ENCODE measurements at places on chromosomes 3 and 15.

- no peak for DNase-seq
Measured at GRCh38 chr3:73520931-73521461, 103.7 kb downstream of the PDZRN3 start.

DNA sequence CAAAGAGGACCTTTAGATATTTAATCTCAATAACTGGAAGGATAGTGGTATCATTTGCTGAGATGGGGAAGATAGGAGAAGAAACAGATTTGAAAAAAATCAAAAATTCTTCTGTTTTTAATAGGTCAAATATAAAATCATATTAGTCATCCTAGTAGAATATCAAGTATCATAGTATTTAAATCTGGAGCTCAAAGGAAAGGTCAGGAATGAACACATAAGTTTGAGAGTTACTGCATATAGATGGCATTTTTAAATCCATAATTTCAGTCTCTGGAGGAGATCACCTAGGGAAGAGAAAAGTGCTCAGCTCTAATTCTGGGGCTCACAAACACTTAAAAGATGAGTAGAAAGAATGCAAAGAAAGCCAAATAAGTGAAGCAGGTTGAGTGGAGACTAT is 24.9 kb upstream of the CFAP20DC start:
- no peak for DNase-seq

DNA sequence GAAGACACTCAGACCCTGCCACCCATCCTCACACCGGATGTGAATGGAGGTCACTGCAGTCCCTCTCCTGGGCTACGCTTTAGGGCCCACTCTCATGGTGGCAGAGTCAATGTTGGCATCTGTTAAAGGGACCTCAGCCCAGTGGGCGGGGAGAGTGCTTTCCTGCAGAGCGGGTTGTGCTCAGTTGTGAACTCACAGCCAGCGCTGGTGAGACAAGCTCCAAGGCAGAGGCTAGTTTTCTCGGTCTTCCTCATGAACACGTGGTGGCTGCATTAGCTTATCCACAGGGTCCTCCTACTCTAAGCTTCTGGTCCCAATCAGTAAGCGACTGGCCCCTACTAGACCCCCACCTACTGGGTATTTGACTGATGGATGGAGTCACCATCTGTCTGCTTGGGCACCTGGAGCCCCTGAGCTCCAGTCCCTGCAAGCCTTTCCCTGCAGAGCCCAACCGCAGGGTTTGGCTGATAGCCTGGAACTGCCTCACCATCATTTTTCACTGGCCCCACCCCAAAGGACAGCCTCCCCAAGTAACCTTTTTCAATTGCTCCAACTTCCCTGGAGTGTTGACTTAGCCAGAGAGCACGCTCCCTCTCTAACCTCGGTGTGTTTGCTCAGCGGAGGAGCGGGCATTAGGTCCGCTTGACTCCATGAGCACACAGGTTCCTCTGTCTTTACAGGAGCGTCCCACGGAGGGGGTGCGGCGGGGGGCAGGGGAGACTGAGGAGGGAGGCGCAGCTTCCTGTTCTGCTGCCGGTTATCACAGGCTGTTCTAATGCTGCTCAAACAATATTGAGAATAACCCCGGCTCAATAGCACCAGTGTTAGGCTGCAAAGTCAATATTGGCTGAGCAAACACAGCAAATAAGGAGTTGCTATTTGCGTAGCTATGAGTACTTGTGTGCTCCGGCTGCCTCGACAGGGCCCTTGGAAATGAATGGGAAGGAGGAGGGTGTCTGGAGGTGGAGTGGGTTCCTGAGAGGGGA is 141.7 kb downstream of the RPLP1 start:
- no peak for DNase-seq

DNA sequence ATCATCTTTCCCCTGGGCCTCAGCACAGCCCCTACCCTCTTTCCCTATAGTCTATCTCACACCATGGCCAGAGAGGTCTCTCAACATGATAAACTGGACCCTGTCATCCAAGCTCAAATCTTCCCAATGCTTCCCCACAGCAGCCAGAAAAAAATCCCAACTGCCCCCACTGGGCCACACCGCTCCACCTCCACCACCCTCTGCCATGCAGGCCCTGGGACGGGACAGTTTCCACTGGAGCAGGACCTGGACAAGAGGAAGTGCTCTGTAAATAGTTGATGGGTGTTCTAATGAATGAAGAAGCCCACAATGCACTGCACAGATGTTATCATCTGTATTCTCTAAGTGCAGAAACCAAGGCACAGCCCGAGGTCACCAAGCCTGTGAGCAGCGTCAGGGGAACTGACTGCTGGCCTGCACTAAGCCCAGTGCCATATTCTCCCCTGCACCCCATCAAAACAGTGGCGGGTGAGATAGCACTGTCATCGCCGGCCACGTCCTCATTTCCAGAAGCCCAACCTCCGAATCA is 161.1 kb downstream of the NUP210 start:
- DNase-seq, result no peak

- no peak for DNase-seq
Measured at GRCh38 chr3:41204369-41204768, 5.1 kb downstream of the CTNNB1 start.

- no peak for DNase-seq
Measured at GRCh38 chr3:106217745-106218144, 348.9 kb upstream of the CBLB start.

DNA sequence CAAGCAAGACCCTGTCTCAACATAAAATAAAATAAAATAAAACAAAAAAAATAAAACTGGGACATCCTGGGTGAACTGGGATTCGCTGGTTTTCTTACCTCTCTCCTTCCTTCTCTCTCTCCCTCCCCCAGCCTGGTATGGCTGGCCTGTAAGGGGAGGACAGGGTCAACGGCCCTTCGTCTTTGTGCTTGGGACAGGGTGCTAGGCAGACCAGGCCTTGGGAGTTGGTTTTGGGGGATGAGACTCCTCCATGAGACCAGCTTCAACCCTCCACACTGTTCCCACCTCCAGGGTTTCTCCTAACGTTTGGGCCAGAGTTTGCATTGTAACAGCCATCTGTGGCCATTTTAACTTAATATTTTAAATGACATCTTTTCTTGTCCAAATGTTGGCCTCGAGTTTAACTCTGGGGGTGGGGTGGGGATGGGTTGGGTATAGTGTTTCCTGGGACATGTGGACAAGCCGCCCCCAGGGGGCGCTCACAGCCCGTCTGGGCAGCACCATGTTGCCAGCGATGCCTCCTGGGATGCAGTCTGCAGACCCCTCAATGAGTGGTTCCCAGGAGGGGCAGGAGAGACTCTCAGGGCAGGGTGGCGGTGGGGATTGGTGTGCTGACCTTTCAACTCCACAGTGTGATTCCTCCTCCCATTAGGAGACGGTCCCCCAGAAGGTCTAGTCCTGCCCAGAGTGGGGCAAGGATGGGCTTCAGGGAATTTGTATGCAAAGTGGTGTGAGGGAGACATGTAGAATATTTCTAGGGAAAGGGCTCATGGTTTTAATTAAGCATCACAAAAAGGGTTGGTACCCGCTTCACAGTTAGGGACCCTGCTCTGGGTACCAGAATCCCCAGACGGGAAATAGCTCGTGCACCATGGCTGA is 37.7 kb upstream of the LCTL start:
- peak; percentile 42 for DNase-seq

DNA sequence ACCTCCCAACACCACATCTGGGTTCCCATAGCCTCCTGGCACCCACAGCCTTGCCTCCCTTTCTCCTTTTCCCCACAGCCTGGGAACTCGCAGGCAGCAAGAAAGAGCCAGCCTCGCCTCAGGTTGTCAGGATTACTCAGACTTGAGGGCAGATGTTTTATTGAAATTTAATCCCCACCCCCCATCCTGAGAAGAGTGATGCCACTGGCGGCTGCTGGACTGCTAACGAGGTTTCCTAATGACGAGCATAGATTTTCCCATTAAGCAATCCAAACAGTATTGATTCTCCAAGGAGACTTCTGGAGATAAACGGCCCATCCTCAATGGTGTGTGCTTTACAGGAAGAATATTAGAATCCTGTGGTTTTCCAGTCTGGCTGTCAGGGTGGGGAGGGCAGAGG is 13.7 kb downstream of the SHF start:
- DNase-seq, result no peak

- no peak for DNase-seq
Measured at GRCh38 chr3:112297714-112298113, 3.7 kb upstream of the SLC9C1 start.

DNA sequence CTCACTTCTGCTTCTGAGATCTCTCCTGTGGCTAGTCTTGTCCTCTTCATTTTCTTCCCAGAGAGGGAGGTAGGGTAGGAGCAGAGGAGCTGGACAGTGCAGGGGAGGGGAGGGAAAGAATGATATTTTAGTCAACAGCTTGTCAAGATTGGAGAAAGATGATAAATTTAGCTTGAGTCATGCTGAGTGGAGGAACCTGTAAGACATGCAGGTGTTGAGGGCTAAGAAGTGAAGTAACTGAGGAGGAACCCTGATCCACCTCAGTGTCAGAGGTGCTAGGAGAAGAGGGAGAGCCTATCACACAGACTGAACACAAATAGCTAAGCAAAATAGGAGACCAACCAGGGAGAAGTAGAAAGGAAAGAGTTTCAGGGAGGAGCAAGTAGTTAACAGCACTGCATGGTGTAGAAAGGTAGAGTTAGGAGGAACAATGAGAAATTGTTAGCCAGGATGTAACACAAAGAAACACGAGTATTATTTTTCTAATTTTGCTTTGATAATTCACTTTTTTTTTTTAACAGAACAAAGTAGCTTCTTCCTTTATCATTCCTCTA is 108.2 kb upstream of the CHRM5 start:
- DNase-seq, result no peak

- no peak for DNase-seq
Measured at GRCh38 chr3:79038057-79038456, 729.7 kb downstream of the ROBO1 start.

- DNase-seq, result no peak
Measured at GRCh38 chr3:123367467-123368154, 81.3 kb downstream of the ADCY5 start.

- no peak for DNase-seq
Measured at GRCh38 chr3:158809642-158810041, 7.8 kb downstream of the MFSD1 start.

DNA sequence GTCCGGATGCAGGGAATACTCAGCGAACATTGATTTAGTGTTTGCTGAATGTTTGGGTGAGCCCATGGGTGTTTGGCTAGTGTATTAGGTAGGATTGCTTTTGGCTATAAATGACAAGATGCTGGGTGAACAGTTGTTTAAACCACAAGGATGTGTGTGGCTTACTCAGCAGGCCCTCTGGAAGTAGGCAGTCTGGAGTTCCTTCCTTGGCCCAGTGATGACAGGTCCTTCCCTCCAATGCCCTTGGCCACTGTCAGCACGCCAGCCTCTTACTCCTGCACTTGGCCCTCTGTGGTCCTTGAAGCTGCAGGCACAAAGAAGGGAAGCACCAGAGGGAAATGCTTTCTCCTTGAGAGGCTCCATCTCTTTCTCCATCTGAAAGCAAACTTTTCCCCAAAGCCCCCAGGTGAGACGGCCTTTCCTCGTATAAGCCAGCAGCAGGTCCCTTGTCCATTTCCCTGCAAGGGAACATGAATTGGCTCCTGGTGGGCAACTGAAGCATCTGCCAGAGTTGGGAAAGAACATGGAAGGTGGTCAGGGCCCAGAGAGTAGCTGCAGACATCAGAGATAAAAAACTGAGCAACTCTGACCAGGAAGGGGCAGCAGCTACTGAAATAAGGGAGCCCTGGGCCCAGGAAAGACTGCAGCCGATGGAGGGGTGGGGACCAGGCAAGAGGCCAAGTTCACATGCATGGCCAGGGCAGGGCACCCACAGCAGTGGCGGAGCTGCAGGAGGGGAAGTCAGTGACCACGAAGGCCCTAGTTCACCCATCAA is 105.0 kb downstream of the TPRA1 start:
- DNase-seq, result no peak

- no peak for DNase-seq
Measured at GRCh38 chr15:75841626-75842025, 1.6 kb upstream of the UBE2Q2 start.

DNA sequence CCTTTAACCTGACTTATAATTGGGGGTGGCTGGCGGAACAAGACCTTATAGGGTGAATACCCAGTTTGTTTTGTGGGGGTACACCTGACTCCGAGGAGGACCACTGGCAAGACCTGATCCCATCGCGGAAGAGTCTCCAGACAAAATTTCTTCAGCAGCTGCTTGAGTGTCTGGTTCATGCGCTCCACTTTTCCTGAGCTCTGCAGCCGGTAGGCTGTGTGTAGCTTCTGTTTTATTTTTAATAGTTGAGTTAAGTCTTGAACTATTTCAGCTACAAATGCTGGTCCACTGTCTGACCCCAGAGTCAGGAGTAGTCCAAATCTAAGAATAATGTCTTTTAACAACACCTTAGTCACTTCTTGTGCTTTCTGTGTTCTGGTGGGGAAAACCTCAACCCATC is 21.2 kb upstream of the NOX5 start:
- no peak for DNase-seq

DNA sequence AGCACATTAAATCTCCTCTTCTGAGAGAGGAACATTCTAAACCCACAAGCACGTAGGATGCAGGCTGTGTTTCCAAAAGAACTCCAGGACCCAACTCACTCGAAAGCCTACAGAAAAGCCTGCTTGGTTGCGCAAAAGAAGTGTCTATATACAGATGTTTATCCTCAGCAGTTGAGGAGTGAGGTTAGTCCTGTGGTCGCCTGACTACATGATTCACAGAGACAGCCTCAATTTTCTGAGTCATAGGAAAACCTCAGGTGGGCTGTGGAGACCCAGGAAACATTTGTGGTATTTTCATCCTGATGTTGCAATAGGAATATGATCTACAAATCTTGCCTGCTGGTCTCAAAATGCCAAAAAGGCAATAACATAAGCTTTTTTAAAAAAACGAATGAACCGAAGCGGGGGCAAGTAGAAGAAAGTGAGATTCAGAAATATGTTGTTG is 183.8 kb upstream of the THRB start:
- peak; percentile 14 for DNase-seq

DNA sequence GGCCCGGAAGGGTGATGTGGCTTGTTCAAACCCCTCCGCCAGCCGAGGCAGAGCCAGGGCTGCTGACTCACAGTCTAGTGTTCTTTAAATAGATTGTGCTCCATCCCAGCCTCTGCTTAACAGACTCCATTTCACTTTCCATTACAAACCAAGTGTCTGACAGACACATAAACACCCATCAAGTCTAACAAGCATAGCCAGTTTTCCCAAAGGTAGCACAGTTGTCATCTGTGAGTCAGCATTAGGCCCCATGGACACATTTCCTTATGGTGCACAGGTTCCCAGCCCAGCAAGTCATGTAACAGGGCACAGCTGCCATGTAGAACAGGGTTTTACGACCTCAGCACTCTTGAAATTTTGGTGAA is 109.9 kb upstream of the RAP2B start:
- DNase-seq, result no peak

DNA sequence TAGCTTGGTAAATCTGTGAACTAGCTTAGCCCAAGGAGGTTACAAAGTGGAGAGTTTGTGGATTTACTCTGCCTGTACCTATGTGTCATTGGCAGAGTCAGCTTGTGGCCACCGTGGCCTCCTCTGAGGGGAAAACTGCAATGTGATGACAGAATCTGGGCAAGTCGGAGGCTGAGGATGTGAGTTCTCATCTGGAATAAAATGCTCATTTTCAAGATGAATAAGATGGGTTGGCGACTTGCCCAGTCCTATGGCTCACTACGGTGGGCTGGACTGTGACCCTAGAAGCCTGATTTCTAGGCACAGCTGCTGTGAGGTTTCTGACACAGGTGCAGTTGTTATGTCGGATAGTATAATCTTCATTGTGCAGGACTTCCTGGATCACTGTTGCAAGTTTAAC is 83.7 kb downstream of the ETV5 start:
- DNase-seq, result no peak

- no peak for DNase-seq
Measured at GRCh38 chr15:85002517-85002916, 20.9 kb downstream of the PDE8A start.

Data from activated T-helper 1 cell treated with anti-CD3 and anti-CD28 coated beads, Interleukin-12 subunit alpha, Interleukin-12 subunit beta, Interleukin-2, Interleukin-4 antibody, amounts not matched to agents 30 ng/mL and 10 ng/mL and 1 ng/mL, durations not matched to agents 14 hours and 24 hours and 36 hours (primary cell).